ENCODE measurements at places on chromosomes 16 and 17. TPM values are rescaled to one million over a fixed set of nuclear protein-coding genes. Genes with fewer than 3 reads are reported as not detected.

DPEP1 gene
- 7.0 TPM for polyA plus RNA-seq

FSCN2 gene
- 1.3 TPM for polyA plus RNA-seq

MYH10 gene
- polyA plus RNA-seq, result 138 TPM

DNA sequence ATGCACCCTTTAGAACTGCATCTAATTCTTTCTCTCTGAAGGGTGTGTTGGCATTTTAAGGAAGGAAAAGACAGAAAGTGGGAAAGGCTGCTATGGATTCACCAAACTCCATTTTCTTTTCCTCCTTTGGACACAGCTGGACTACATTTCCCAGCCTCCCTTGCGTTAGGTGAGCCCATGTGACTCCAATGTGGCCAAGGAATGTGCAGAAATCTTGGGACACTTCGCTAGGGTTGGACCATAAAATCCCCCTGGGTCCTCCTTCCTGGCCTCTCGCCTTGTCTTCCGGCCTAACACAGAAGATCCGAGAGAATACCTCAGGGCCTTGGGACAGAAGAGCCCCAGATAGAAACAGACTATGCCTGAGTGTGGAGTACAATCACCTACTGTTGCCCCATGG lies 56.3 kb downstream of the ABCC12 start:
- DNase-seq, result no peak

GRCh38 chr16:54171626-54172537 lies 114.7 kb downstream of the IRX3 start:
- DNase-seq, result no peak
